ENCODE measurements at places on chromosomes 2 and 18.
A peak's percentile ranks its signal among the peaks of the same experiment; 100 is the strongest.

GRCh38 chr18:65620076-65620696, 130.6 kb upstream of the CDH7 start:
- DNase-seq = no peak

- peak; percentile 88 for DNase-seq
These were observed 68.5 kb downstream of the PIGN start for GRCh38 chr18:62118328-62118727.

DNA sequence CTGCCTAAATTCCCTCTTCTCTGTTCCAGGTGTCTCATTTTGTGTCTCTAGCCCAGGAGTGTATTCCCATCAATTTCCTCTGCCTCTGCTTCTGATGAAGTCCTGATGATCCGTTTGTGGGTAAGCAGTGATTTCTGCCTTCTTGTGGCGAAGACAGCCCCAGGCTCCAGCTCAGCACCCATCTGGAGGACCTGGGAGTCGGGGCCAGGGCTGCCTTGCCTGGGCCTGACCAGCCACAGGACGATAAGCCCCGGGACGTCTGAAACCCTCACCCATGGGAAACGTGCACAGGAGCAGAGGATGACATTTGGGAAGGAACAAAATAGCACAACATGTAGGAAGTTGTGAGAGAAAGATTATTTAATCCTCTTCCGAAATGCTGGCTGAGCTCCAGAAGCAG, 206.9 kb downstream of the FBXO15 start:
- no peak for DNase-seq

- DNase-seq = no peak
These were observed 31.2 kb downstream of the NGEF start for GRCh38 chr2:232981767-232982360.

DNA sequence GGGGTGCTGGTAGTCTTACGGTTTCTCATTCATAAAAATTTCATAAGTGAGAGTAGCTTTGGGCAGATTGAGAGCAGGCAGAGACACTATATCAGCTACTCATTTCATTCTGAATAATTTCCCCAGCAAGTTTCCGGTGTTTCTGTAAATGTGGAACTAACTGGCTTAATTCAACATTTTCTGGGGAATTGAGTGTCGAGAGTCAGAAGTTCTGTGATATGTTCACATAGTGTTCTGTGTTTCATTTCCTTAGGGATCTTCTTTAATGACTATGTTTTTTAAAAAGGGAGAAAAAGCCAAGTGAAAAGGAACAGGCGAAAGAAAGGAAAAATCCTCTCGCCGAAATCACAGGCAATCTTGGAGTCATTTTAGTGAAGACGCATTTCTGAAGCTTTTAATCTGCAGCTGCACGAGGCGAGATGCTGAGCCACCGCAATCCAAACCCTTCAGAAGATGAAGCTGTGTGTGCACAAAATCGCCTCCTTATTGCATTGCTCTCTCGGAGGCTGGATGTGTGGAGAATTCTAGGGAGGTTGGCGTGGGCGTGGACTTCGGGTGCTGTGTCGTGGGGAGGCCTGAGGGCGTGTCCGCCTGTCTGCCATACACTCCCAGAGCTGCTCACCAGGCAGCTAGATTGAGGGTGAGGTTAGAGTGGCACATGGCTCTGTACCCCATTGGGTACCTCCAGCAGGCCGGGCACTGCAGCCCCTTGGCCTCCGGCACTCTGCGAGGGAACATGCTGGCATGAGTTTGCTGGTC, 38.4 kb upstream of the HDAC4 start:
- DNase-seq = no peak

- DNase-seq = no peak
These were observed 946.0 kb upstream of the CHAC2 start for GRCh38 chr2:52821631-52822030.

DNA sequence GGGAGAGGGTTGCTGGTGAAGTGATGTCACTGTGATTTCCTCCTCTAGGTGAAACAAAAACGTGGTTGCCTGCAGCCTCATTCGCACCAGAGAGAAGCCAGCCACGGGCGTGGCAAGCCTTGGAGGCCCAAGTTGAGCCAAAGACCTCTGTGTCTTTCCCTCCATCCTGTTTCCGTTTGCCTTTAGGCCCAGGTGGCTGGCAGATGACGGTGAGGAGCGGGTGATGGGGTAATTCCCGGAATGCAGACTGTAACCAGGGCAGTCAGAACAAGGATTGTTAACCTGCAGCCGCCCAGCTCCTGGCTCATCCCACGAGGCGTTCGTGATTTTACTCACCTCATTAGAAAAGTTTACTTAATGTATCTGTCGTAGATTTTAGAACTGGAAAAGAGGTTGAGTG, 14.4 kb downstream of the CTIF start:
- DNase-seq = no peak
